ENCODE measurements at places on chromosomes 3 and 15.
A peak's percentile ranks its signal among the peaks of the same experiment; 100 is the strongest.

DNA sequence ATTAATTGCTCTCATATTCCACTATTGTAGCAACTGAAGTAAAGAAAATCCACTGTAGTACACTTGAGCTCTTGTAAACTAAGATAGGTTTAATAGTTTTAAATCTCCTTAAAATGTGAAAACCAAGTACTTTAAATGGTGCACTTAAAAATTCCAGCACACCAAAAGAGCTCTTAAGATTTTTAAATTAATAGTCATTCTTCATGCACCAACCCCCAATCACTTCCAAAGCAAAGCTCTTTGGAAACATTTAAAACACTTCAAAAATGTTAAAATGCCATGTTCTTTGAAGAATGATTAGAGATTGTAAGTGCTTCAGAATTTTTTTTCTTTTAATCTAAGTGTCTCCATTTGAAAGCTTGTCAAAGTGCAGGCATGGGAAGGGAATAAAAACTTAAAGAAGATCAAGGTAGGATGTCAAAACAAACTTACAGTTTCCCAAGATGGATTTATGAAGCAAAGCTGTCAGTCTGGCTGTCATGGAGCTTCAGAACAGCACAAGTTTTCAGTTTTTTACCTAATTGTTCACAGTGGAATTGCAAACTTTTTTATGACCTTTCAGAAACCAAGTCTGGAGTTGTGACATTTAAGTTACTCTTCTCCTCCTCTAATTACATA, 84.3 kb downstream of the ARPP21 start:
- no peak for DNase-seq

DNA sequence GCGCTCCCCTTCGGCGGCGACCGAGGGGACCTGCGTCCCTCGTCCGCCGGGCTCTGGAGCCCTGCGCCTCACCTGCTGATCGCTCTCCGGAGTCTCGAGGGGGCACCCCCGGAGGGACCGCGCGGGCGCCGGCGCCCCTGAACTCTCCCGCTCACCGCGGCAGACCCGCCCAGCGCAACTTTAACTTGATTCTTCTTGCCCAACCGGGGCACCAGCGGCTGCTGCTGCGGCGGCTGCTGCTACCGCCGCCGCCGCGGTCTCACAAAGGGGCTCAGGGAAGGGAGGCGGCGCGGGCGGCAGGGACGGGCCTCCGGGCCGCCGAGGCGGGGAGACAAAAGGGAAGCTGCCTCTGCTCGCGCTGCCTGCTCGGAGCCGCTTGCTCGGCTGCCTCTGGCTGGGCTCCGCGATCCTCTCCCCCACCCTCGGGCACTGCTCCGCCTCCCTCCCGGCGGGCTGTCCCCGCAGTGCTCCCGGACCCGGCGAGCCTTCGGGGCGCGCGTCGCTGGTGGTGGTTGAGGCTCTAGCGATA, at the start of gene PPM1L:
Gene PPM1L (plus strand): TSS at position 456 of the 529 bp plus-strand sequence.
- DNase-seq, result peak; percentile 11

DNA sequence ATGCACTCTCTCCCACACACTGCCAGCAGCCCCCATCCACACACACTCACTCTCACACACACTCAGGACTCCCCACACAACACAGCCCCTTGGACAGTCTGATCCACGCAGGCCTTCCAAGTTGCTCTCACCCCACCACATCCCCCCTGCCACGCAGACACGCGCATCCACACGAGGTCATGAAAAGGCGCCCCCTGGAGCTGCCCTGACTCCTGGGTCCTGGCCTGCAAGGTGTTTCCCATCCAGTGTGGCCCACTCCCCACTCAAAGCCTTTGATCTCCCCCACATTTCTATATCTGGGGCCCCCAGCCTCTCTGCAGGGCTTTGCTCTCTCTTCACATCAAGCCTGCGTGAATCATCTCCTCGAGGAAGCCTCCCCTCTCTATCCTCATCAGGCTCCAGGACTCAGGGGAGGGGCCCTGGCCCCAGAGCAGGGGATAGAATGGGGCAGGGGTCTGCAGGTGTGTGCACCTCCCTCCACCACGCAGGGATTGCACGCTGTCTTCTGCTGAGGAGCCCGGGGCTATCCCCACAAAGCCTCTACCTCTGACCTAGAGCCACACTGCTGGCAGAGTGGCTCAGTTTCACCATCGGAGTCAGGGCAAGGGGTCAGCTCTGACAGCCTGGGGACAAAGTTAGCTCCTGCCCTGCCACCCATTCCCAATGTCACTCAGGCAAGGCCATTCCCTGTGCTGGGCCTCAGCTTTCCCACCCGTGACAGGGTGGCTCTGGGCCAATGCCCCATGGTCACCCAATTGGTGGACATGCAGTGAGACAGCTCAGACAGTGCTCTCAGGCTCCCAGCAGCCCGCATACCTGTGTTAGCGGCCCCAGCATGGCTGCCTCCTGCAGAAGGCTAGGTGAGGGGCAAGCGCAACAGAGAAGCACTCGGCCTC, 6.4 kb downstream of the MYL3 start:
- no peak for DNase-seq

DNA sequence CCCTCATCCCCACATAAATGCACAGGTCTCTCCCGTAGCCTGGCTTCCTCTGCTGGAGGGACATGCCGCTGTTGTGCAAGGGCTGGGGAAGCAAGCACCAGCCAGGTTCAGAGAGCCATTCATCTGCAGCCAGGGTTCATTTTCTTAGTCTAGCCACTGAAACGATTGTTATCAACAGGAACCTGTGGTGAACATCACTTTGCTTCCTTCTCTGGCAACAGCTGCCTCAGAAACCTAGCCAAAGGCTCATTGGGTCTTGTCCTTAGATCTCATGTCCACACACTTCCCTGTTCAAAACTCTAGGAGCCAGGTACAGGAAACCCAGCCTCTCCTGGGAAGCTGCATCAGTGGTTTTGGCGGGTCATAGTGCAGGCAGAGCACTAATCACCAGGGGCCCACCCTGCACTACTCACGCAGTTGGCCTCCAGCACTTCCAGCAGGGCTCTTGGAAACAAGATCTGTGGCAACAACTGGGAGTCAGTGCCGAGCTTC, 47.0 kb downstream of the OXNAD1 start:
- no peak for DNase-seq

DNA sequence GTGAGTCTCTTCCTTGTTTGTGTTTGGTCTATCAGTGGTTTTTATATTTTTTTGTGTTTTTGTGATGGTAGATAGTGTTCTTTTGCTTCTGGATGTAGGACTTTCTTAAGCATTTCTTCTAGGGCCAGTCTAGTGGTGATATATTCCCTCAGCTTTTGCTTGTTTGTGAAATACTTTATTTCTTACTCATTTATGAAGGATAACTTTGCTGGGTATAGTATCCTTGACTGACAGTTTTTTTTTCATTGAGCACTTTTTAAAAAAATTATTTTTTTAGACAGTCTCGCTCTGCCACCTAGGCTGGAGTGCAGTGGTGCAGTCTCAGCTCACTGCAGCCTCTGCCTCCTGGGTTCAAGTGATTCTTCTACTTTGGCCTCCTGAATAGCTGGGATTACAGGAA, 41.9 kb downstream of the NCK1 start:
- no peak for DNase-seq

GRCh38 chr3:1677576-1678156, 421.0 kb upstream of the CNTN4 start:
- DNase-seq, result no peak

DNA sequence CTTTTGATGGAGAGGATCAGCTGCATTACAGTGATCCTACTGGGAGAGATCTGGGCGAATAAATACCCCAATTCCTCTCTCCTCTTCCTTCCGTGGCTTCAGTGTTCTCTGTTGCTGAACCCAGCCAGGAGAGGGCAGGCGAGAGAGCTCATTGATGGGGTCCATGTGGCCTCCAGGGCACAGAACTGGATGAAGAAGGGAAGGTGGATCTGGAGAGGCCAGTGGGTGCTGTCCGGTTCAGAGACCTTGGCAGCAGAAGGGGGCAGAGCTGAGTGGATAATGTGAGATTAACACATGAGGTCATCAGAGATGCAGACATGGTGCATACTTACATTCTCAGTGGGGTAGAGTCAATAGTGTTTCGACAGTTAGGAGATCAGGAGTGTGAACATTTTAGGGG, 193.6 kb downstream of the CLSTN2 start:
- DNase-seq, result no peak

DNA sequence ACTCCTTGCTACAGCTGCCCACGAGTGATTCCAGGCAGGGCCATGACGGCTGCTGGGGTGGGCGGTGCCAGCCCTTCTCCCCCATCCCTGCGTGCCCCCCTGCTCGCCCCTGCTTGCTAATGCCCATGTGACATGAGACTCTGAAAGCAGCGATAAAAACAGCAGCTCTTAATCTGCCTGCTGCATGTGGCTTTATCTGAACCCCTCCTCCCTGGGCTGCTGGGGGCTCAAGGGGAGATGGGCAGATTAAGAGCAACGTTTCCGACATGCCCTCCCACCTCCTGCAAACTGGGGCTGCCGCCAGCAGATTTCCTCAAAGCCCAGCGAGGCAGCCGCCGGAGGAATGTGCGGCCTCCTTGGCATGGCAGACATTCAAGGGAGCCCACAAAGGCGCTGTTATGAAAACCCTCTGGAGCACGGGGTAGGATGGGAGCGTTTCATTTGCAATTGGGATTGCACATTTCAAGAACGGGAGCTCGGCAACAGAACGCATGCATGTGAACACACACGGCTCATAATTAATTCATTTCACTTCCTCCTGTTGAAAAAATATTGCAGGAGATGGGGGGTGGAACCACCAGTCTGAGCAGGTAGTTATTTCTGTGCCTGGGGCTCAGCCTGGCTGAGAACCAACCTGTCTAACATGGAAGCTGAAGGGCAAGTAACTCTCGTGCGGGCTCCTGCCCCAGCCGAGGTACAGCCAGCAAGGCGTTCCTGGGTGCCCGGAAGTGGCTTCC, 504.2 kb upstream of the PROK2 start:
- no peak for DNase-seq

GRCh38 chr3:155219106-155219505, 74.4 kb downstream of the STRIT1 start:
- DNase-seq, result no peak

DNA sequence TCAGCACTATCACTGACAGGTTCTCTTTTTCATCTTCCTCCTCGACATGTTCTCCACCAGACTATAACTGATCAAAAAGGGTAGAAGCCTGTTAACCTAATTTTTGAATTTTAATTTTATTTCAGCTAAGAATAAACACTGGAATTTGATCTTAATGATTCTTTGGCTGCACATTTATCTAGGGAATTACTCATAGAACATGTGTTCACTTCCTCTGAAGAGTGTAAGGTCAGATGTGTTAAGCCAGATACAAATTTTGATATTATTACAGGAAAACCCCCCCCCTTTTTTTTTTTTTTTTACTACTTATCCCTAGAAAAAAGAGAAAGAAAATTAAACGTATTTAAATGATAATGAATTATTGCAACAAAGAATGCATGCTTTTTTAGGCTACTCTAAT, 15.0 kb downstream of the DCBLD2 start:
- DNase-seq, result no peak

GRCh38 chr3:71146673-71147072, 436.9 kb downstream of the FOXP1 start:
- no peak for DNase-seq

DNA sequence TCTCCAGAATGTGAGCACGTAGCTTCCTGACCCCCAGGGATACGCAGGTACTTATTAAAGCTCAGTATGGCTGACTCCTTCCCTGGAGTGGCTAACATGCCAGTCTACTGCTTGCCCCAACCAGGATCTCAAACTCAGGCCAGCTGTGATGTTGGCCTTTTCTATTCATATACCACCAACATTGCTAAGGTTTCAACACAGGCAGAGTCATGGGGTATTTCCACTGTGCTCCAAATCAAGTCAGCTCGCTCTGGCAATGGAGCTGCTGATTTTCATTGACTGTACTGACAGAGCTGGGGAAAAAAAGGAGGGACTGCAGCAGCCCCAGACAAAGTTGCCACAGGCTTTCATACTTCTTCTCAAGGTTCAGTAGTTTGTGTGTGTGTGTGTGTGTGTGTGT, 87.0 kb downstream of the CFAP20DC start:
- no peak for DNase-seq

DNA sequence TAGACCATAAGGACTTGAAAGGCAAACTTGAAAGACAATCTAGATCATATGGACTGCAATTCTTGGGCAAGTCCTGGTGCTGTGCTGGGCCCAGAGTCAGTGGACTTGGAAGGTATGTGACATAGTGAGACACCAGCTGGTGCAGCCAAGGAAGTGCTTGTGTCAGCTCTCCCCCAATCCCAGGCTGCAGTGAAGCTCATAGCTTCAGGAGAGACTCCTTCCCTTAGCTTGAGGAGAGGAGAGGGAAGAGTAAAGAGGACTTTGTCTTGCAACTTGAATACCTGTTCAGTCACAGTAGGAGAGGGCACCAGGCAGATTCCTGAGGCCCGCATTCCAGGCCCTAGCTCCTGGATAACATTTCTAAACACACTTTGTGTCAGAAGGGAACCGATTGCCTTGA, 127.4 kb upstream of the ZPLD1 start:
- DNase-seq, result no peak

GRCh38 chr15:43828061-43828657, 1.4 kb downstream of the WDR76 start:
- no peak for DNase-seq

- DNase-seq, result no peak
Measured at GRCh38 chr3:17038900-17039553, 154.3 kb downstream of the PLCL2 start.

- no peak for DNase-seq
Measured at GRCh38 chr15:36567445-36567844, 12.0 kb upstream of the CDIN1 start.

- no peak for DNase-seq
Measured at GRCh38 chr3:122890077-122890719, 95.3 kb downstream of the SLC49A4 start.

DNA sequence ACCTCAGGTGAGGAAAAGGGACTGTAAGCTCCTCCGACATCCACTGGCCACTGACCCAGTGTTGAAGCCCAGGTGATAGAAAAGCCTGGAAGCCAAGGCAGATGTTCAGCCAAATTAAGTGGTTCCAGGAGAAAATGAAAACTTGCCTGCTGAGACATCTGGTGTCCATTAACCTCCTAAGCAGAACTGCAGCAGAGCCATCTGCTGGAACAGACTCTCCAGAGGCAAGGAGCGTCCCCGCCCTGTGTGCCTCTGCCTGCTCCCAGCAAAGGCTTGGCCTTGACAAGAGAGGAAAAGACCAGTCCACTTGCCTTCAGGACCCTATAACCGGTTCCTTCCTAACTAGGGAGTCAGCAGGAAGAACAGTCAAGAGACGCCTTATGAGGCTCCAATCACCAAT, 48.2 kb downstream of the SRGAP3 start:
- no peak for DNase-seq

GRCh38 chr3:69388241-69388640, 2.4 kb upstream of the FRMD4B start:
- no peak for DNase-seq

DNA sequence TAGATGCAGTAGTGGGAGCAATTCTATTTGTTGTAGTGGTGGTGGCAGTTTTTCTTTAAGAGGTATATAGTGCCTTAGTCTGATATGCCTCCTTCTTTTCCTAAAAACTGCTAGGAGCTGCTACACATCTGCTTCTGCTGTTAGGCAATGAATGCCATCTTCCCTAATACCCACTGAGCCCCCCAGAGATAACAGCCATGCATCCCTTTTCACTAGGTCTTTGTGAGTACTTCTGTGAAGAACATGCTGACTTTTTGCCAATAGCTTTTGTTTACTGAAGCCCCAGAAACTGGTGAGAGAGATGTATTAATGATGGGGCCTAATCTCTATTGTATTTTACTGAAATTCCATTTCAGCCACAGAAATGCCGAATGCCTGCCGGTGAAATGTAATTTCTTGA, 92.6 kb upstream of the CHL1 start:
- no peak for DNase-seq

All from amniotic stem cell (primary cell).